Common myeloid progenitor, CD34-positive (primary cell): ENCODE measurements at places on chromosomes 6 and 20.

- no peak for DNase-seq
These were observed 41.7 kb downstream of the COL19A1 start for GRCh38 chr6:69907981-69908498.

DNA sequence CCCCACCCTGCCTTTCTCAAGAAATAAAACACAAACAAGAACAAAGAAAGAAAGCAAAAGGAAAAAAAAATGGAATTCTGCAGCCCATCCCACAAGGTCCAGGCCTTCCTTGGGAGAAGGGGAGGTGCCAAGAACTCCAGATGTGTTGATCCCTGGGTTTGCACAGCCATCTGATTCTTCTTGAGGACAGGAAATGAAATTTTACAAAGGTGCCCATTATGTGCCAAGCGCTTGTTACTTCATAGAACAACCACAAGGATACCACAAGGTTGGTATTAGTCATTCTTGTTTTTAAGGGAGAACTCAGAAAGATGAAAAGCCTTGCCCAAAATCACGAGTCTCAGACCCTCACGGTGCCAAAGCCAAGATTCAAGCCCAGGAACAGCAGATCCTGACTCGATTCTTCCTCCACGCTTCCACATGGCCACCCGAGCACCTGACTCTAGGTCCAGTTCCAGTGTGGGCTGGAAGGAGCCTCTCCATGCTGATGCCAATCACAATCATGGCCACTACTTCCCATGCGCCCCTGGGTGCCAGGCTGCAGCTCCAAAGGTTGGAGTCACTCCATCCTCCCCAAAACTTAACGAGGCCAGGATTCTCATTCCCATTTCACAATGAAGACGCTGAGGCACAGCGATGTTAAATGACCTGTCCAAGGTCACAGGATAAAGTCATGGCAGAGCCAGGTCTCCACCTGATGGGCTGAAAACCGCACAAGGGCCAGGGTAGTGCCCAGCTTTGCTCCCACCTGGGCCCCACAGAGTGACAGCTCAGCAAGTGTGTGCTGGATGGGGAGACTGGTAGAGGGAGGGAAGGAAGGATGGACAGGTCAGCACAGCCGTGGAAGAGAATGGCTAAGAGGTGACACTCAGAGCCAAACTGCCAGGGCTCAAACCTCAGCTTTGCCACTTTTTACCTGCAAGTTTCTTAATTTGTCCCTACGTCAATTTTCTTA lies 66.7 kb upstream of the TOP1 start:
- peak; percentile 86 for DNase-seq

DNA sequence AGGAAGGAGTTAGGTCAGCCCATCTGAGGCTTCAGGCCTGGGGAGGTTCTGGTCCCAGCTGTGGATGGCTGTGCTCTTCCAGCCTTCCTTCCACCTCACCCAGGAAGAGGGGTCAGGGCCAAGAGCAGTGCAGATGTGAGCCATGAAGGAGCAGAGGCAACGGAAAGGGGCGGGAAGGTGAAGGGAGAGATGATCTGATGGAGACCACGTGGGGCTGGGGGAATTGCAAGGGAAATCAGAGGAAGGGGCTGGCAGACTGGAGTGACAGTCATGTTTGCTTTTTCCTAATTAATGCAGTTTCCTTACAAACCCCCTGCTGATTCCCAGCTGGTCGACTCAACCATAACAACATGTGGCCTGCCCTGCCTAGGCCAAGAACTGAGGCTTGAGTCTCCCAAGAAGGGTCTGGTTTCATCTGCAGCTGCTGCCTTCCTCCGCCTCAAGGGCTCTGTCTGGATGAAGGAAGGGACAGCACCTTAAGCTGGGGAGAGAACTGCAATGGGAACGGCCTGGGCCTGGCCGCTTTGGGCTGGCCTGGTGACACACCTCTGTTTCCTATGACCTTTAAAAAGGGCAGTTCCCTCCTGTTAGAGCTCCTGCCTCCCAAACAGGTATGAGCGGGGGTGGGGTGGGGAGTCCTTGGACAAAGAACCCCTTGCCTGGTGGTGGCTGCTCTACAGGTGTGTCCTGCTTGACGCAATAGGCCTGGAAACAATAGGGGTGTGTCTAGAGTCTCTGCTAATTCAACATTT lies 7.8 kb upstream of the MRPS18A start:
- DNase-seq: no peak

DNA sequence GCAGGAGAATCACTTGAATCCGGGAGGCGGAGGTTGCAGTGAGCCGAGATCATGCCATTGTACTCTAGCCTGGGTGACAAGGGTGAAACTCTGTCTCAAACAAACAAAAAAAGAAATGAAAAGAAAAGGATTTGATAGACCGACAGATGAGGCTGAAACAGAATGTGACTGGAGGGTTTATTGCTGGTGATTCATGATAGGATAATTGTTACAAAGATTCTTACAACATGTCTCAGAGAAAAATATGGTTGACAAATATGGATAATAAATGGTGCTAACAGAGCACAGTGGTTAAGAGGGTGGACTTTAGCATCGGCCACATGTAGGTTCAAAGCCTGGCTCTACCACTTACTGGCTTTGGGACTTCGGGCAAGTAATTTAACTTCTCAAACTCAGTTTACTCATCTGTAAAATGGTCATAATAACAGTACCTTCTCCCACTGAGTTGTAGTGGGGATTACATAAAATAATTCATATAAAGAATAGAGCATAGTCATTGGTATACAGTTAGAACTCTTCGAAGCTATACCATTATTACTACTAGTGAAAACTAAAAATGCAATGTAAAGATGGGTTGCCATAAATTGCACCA lies 131.9 kb downstream of the MAP3K7 start:
- DNase-seq: no peak

- no peak for DNase-seq
These were observed 192.4 kb downstream of the ZMYND8 start for GRCh38 chr20:47164140-47164539.

DNA sequence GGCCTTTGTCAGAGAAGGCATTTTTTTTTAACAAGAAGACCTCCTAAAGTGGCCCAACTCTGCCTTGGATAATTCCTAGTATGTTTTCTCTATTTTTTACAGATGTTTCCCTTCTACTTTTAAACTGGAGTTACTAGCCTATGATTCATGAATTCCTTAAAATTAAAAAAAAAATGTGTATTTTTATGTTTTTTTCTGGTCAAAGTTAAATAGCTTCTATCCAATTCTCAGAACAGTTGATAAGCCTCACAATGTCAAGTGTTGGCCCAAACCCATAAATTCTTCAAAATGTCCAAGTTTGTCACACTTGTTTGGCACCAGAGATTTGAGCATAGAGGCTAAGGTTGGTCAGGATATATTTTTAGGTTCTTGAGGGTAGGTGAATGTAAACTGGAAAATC lies 64.0 kb downstream of the JAG1 start:
- no peak for DNase-seq

DNA sequence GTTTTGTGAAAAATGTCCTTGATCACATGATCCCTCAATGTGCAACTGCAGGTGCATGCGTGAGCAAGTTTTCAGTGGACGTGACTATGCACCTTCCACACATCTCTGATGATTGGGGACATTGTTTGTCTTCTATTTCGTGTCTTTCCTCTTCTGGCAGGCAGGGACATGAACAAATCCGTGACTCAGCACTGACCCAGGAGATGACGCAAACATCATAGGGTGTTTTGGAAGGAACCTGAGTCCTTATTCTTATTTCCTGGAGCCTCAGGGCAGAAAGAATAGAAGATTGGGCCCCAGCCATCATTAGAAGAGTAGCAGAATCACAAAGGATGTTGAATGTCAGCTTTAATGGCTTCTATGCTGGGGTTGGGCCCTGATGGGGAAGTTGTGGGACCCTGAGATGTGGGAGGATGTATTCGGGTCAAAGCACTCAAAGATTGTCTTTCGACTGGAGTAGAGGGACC lies 11.9 kb upstream of the SIRPD start:
- DNase-seq: peak; percentile 66

- DNase-seq: no peak
These were observed 18.3 kb downstream of the MPC1 start for GRCh38 chr6:166364456-166364855.

DNA sequence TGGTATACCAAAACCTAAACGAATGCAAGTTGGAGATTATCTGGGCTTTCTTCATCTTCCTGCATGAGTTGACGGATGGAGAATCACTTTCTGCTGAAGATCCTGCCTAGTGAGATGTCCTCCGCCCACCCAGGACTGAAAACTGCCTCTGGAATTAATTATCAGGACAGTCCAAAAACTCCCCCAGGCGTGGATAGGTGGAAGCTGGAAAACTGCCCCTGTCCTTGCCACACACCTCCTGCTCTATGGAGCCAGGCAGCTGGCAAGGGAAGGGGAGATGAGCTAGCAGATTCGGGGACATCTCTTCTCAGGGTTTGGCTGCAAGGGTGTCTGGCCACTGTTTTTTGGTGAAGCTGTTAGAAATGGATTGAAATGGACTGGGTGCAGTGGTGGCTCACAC lies 89.3 kb upstream of the ZNFX1 start:
- no peak for DNase-seq

DNA sequence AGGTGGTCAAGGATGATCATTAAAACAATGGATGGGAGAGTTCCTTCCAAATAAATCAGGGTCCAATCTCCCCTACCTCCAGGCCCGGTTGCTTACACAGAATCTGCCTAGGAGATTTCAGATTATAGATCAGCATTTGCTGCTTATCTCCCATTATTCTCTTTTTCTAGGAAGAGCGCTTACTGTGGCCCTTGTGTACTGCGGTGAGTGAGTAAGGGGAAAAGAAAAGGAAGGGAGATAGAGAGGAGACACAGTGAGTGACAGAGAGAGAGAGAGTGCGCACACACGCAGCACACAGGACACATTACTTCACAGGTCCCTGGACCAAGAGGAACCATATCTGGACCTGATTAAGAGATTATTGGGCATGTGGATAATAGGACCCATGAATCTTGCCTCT lies 6.2 kb downstream of the LATS1 start:
- DNase-seq: no peak

- DNase-seq: no peak
These were observed 163.6 kb upstream of the PDE10A start for GRCh38 chr6:165826487-165827189.

GRCh38 chr20:51135926-51136715 lies 113.2 kb upstream of the KCNG1 start:
- DNase-seq: no peak

DNA sequence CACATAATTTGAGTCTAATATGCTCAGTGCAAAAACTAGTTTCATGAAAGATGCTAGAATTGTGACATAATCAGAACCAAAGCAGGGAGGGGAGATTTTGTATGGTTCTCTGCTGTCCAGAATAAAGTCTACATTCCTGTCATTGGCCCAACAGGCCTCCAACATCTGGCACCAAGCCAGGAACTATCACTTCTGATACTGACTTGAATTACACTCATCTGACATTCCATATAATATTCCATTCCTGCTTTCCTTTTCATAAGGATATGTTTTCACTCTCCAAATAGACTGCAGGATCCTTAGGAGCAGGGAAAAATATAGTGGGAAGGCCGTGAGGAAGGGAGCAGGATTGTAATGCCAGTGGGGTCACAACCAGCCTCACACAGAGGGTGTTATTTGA lies 84.6 kb upstream of the BTN3A2 start:
- DNase-seq: no peak

- peak; percentile 50 for DNase-seq
These were observed 39.8 kb upstream of the SMIM29 start for GRCh38 chr6:34288581-34288980.

GRCh38 chr6:163085861-163086623 lies 328.5 kb upstream of the QKI start:
- DNase-seq: no peak

DNA sequence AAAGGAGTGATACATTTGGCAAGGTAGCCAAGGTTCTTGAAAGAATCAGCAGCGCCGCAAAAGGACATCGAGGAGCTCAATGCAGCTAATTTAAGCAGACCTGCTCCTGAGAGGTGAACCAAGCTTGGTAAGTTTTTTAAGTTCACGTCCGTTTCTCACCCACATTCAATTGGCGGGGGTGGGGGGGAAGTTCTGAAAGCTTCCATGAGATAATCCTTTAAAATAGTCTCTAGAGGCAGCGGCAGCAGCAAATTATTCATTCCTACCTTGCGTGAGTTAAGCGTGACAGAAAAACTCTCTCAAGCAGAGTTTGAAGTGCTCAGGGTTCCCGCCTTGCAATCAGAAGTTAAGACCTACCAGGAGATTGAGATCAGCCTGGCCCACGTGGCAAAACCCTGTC lies 97.3 kb upstream of the NHSL1 start:
- no peak for DNase-seq

- no peak for DNase-seq
These were observed 18.0 kb downstream of the JARID2 start for GRCh38 chr6:15263780-15264374.

- no peak for DNase-seq
These were observed 85.0 kb downstream of the NFATC2 start for GRCh38 chr20:51457533-51457932.

GRCh38 chr6:34425132-34425497 lies 754 bp downstream of the RPS10 start:
- no peak for DNase-seq

DNA sequence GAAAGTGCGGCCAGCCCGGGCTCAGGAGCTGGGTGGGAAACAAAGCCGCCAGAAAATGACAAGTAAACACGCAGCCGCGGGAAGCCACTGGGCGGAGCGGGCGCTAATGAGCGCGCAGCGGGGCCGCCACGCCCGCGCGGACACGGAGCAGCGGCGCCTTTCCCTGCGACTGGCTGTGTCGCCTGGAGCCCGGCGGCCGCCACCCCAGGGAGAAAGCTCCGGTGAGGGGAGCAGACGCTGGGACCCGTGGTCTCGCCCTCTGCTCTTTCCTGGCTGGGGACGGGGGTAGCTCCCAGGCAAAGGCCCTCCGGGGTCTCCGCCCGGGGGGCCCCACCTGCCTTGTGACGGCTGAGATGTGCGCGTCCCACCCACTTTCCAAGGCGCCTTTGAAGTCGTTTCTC lies 54.9 kb downstream of the PRR18 start:
- peak; percentile 49 for DNase-seq

DNA sequence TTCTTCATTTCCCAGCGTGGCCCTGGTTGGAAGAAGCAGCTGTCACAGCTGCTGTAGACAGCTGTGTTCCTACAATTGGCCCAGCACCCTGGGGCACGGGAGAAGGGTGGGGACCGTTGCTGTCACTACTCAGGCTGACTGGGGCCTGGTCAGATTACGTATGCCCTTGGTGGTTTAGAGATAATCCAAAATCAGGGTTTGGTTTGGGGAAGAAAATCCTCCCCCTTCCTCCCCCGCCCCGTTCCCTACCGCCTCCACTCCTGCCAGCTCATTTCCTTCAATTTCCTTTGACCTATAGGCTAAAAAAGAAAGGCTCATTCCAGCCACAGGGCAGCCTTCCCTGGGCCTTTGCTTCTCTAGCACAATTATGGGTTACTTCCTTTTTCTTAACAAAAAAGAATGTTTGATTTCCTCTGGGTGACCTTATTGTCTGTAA lies 292.7 kb downstream of the ESR1 start:
- DNase-seq: peak; percentile 16

GRCh38 chr20:40563296-40563950 lies 125.6 kb downstream of the MAFB start:
- DNase-seq: no peak

DNA sequence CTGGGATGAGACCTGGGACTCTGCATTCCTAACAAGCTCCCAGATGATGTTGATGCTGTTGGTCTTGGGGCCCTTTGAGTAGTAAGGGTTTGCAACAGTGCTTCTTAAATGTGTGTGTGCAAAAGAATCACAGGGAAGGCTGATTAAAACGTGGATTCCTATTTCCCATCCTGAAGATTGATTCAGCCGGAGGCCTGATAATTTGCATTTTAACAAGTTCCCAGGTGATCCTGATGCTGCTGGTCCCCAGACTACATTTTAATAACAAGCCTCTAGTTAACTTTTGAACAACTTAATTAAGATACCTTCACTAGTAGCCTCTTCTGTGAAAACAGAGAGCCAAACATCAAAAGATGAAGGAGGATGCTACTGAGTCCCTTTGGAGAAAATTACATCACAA lies 156.4 kb upstream of the LAMP5 start:
- DNase-seq: no peak

- DNase-seq: peak; percentile 20
These were observed 49.3 kb upstream of the MYL9 start for GRCh38 chr20:36491901-36492617.
